Fibroblast of skin of right quadriceps (primary cell): ENCODE measurements at places on chromosomes 12 and 14.

DNA sequence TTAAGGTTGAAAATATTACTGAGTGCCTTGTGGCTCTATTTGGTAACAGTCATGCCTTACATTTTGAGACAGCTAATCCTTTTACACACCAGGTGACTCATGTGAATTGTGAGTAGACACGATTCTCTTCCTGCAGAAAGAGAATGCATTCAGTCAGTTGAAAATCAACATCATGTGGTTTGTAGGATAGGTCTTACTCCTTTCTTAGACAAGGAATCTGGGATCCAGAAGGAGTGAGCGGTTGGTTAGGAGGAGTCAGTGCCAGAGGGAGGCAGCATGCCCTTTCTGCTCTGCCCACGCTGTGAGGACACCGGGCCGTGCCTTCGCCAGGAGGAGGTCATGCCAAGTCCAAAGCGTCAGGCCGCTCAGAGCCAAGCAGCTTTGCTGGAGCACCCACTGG, 47.6 kb downstream of the TRAF3 start:
- DNase-seq, result peak; percentile 67

DNA sequence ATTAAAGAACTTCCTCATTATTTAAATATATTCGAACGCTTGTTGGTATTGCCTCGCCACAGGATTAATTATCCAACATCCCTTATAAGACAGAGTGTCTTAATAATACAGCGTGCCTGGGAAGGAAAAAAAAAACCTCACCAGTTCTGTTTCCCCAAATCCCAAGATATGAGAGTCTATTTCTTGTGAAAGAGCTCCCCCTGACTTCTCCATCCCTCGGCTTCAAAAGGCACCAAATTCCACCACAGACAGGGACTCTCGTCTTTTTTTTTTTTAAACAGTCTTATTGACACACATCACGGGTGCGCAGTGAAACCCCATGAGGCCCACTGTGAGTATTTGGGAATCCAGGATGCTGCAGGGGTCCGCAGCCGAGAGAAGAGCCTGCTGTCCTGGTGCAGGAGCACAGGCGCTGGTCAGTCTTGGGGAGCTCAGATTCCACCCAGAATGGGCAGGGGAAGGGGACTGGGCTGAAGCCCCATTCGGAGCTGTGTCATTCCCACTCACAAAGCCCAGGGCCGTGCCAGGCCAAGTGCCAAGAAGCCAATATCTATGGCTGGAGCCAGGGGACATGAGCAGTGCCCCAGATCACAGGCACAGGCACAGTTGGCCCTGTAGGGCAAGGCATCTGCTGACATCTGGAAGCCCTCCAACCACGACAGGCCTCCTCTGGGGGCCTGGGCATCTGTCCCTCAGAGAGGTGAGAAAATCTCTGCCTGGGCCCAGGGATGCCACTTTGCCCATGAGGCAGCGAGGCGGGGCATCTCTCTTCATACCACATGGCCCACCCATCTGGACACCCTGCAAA, 71.9 kb downstream of the BCL11B start:
- peak; percentile 54 for DNase-seq

DNA sequence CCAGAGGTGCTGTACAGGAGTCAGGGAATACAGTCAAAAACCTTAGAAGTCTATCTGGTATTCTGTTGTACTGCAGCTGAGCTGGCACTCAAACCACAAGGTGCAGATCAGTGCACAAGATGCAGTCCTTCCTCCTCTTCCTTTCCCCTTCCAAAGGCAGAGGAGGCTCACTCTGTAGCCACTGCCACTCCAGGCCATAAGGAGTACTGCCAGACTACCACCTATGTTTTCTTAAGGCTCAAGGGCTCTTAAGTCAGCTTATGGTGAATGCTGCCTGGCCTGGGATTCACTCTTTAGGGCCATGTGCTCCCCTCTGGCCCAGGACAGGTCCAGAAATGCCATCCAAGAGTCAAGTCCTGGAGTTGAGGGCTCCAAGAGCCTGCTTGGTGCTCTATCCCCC, 200.3 kb downstream of the CRADD start:
- no peak for DNase-seq

DNA sequence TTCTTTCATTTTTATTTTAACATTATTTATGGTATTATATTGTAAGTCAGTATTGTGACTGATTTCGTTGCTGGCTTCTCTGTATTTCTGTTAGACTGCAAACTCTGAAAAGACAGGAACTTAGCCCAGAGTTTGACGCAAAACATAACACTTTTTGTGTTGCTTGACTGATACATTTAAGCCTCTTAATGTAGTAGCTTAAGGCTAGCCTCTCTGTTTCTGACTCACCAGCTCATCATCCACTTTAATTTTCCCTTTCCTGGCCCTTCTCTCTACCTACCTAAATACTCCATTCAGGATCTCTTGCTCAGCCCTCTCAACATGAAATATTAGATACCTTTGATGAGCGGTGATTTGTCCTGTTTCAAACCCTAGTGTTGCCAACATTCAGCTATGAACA, 420.6 kb downstream of the LRFN5 start:
- DNase-seq, result no peak

GRCh38 chr14:73700325-73700724, 13.9 kb downstream of the PNMA1 start:
- no peak for DNase-seq

DNA sequence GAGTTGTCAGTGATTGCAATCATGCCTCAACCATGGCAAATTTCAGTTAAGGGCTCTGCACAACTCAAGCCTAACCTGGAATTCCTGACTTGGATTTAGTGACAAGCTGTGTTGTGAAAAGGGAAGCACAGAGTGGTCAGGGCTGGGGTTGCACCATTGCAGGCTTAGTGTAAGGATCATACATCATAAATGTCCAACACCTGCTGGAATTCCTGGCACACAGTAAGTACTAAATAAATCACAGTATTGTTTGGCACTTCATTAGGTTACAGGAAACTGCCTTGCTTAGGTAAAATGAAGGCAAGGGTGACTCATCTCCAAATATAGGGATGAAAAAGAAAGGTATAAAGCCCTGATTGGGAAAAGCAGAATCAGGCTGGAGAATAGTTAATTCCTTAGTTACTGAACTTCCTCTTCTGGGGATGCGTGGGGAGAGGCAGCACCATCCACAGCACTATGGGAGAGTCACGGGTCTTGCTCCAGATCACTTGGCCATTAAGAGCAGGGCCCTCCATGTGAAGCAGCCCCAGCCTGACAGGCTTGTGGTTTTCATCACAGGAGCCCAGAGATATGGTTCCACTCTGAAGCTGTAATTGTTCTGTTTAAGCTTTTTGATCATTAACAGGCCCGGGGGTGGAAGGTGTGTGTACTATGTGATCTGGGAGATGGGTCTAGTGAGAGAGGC, 39.7 kb downstream of the SLC8A3 start:
- no peak for DNase-seq

- no peak for DNase-seq
Measured at GRCh38 chr14:71956920-71957563, 24.8 kb downstream of the RGS6 start.

- DNase-seq, result no peak
Measured at GRCh38 chr12:41777064-41777790, 367.4 kb downstream of the GXYLT1 start.

- no peak for DNase-seq
Measured at GRCh38 chr12:92995258-92995903, 66.3 kb upstream of the EEA1 start.

- peak; percentile 46 for DNase-seq
Measured at GRCh38 chr14:34029921-34030334, 79.1 kb upstream of the EGLN3 start.

GRCh38 chr12:18277196-18277595, 15.9 kb downstream of the PIK3C2G start:
- DNase-seq, result no peak

DNA sequence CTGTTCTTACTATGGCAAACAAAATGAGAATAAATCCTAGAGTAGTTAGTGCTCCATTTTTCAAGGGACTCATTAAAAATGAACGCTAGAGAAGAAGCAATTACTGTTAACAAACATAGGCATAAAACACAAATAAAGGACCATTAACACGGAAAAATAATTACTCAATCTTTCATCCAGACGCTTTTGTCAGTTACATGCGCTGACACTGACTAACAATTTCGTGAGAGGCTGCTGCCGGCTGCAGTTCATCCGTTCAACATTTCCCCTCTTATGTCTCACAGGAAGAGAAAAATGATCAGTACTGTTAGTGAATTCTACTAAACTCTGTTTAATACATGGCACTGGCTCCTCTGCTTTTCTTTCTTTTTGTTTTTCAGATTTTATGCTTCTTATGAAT, 472.7 kb upstream of the FLRT2 start:
- no peak for DNase-seq

GRCh38 chr14:92040431-92041051, 682 bp upstream of the TRIP11 start:
- peak; percentile 17 for DNase-seq

- no peak for DNase-seq
Measured at GRCh38 chr12:50296554-50296953, 13.2 kb upstream of the LIMA1 start.

- DNase-seq, result no peak
Measured at GRCh38 chr14:30484976-30485375, 74.0 kb upstream of the G2E3 start.

- no peak for DNase-seq
Measured at GRCh38 chr14:69260190-69260860, 367 bp downstream of the GALNT16 start.

DNA sequence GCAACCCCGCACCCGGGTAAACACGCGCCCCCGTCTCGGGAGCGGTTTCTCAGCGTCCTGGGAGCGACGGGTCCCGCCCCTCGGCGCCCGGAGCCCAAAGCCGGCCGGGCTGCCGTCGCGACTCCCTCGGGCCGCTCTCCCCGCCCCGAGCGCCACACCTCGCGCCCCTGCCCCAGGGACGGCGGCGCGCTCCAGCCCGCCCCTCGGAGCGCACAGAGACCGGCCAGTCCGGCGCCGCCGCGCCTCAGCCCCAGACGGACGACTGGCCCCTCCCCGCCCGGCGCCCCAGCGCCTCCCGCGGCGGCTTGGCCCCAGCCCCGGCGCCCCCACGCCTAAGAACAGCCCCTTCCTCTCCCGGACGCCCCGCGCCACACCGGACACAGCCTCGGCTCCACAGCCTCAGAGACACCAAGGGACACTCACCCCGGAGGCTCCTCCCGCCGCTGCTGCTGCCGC, 411 bp downstream of the BTBD7 start:
- DNase-seq, result peak; percentile 45
